ENCODE measurements at places on chromosomes 16 and 17.

DNA sequence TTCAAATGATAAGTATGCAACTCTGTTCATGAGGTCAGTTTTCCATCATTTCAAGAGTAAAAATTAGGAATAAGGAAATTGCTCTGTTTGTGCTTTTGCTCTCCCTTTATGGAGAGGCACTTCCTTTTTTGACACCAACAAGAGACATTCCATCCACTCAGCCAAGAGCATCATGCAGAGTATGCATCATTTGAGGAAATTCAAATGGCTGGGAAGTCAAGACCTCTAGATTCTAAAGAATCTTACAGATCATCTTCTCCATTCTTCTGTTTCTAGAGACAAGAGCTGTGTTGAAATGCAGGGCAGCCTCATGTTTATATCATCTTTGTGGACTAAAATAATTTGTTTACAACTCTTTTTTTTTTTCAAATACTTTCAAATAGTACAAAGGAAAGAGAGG lies 669.4 kb downstream of the CDH11 start:
- H3K36me3 ChIP-seq: no peaks in the 10 kb centered on the region
- no peaks in the 10 kb centered on the region for H3K27me3 ChIP-seq
- no peak overlapping the region for H3K4me3 ChIP-seq

DNA sequence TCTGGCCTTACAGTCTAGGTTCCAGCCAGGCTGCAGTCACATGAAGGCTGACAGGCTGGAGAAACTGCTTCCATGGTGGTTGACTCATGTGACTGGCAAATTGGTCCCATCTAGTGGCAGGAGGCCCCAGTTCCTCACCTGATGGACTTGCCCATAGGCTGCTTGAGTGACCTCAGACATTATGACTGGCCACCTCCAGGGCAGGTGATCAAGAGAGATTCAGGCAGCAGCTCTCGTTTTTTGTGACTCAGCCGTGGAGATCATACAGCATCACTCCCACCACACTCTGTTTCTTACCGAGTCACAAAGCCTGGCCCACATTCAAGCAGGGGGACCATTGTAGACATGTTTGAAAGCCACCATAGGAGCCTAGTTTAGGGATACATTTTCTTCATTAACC lies 34.5 kb downstream of the SIAH1 start:
- peaks cover 11% of the 10 kb centered on the region for H3K4me1 ChIP-seq
- no peak overlapping the region for H3K27ac ChIP-seq
- H3K36me3 ChIP-seq: peaks cover 56% of the 10 kb centered on the region
- no peak for DNase-seq
- H3K27me3 ChIP-seq: no peaks in the 10 kb centered on the region
- no peak overlapping the region for H3K4me3 ChIP-seq

DNA sequence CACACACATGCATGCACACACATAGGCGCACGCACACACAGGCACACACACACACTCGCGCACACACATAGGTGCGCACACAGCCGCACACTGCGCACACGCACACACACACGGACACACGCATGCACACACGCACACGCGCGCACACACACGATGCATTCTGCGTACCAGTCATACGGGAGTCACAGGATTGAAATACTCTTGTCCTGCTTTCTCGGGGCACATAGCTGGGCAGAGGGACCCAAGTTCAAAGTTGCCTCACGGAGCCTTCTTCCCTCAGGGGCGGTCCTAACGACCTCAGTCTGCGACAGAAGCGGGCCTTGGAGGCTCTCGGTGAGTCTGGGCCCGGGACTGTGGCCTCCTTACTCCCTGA lies 56.0 kb downstream of the MRM1 start:
- peak overlapping the region; percentile 18 for H3K4me3 ChIP-seq
- no peak for DNase-seq
- H3K4me1 ChIP-seq: peaks cover 7% of the 10 kb centered on the region
- no peak overlapping the region for H3K27ac ChIP-seq

- H3K4me3 ChIP-seq: peak overlapping the region; percentile 86
- peaks cover 53% of the 10 kb centered on the region for H3K4me1 ChIP-seq
- DNase-seq: peak; percentile 32
- no peaks in the 10 kb centered on the region for H3K27me3 ChIP-seq
- peak overlapping the region; percentile 96 for H3K27ac ChIP-seq
These were observed 601 bp downstream of the PHKB start for GRCh38 chr16:47461598-47462266.

DNA sequence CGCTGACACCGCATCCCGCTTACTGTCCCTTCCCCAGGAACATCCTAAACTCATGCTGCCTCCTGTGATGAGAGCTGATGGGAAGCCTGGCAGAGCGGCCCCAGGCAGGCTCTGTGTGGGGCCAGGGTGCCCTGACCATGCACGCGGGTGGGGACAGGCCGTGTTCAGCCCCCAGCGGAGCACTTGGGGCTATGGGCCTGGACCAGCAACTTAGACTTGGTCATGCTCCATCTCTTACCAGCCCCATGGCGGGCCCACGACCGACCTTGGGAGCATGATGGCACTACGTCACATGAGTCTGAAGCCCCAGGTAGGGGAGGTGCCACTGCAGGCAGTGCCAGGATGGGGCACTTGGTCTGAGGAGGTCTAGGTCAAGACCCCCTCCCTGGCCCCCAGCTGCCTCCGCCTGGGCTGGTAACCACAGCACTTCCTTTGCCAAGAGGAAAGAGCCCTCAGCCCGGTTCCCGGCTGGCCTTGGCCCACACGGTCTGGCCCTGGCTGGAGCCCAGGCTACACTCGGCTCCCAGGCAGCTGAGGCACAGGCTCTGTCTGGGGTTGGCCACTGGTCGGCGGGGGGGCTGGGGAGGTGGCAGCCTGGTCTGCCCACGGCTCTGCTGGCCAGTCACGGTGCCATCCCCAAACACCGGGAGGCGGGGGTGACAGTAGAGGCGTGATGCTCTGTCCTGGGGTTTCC lies 25.7 kb downstream of the BAHCC1 start:
- H3K4me1 ChIP-seq: no peaks in the 10 kb centered on the region
- no peak overlapping the region for H3K27ac ChIP-seq
- peaks cover 2% of the 10 kb centered on the region for H3K27me3 ChIP-seq
- no peak overlapping the region for H3K4me3 ChIP-seq
- DNase-seq: no peak
- no peaks in the 10 kb centered on the region for H3K36me3 ChIP-seq

DNA sequence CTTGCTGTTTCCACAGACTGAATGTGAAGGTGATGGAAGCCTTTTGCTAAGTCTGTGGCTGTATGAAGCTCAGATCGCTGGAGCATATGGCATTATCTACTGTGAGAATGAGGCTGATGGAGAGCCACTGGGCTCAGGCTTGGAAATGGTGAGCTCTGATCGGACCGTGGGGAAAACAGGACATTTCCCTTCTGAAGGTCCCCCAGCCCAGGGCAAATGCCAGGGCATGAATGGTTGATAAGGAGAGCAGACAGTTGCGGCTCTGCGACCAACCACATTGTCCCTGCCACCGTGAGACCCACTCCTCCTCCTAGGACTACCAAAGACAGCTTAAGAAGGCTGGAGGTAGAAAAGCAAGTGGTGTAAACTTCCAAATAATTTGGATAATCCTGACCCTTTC lies 4.7 kb upstream of the CUEDC1 start:
- H3K27me3 ChIP-seq: peaks cover 51% of the 10 kb centered on the region
- peaks cover 16% of the 10 kb centered on the region for H3K4me1 ChIP-seq
- DNase-seq: no peak
- no peaks in the 10 kb centered on the region for H3K36me3 ChIP-seq
- no peak overlapping the region for H3K4me3 ChIP-seq
- no peak overlapping the region for H3K27ac ChIP-seq

DNA sequence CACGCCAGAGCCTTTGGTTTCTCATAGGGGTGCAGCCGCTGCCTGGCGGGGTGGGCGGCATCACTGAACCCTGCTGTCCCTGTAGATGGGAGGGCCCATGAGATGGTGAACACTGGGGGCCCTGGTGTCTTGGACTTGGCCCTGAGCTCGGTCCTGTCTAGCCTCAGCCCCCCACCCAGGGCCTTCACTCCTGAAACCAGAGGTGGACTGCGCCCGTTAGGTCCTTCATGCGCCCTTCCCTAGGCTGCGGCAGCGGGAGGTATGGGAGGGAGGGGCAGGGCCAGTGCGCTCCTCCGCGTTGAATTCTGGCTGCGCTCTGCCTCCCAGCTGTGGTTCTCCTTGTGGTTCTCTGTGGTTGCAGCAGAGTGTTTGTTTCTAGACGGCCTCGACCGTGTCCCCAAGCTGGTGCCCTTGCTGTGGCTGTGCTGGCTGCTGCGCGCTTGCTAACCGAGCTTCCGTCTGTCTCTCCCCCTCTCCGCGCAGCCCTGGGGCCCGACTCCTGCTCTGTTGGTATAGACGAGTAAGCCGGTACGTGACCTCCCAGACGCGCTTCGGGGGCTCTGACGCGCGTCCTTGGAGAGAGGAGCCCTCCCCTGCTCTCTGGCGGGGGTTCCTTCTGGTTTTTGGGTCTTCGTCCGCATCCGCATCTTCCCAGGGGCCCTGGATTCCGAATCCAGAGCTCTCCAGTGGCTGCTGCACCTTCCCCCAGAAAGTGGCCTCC lies 7.4 kb upstream of the NUDT16L1 start:
- H3K36me3 ChIP-seq: peaks cover 15% of the 10 kb centered on the region
- DNase-seq: no peak
- no peak overlapping the region for H3K27ac ChIP-seq
- no peaks in the 10 kb centered on the region for H3K27me3 ChIP-seq

All from activated CD4-positive, alpha-beta T cell treated with anti-CD3 and anti-CD28 coated beads, Interleukin-2, amount 10 ng/mL, durations not matched to agents 7 days and 5 days (primary cell).